C1 segment of cervical spinal cord (tissue), 14 donors: ENCODE measurements at places on chromosomes 7 and 10.

- DNase-seq: no peak
These were observed 75.3 kb upstream of the GRB10 start for GRCh38 chr7:50857804-50858489.

GRCh38 chr10:77036993-77037734 is 600.4 kb downstream of the KCNMA1 start:
- no peak for DNase-seq

DNA sequence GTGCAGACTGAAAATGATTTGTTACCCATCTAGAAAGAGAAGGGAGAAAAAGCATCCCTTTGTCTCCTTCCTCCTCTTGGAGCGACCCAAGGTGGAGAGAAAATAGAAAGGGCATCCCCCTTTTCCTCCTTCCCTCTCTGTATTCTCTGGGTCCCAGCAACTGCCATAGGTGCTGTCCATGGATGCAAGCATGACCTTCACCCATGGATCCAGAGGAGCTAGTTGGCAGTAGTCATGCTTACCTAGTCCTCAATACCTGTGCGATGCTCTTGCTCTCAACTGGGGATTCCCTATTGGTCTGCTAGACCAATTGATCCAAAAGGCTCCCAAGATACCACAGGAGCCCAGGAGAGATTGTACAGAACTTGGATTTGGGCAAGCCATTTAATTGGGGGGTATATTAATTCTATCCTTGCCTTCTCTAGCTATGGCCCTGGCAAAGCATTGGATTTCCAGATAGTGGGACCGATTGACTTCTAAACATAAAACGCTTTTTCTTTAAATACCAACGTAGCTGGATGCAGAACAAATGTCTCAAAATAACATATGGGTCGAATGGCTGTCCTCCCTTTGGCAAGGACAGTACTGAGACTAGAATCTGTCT is 547.8 kb upstream of the IGFBP3 start:
- no peak for DNase-seq

GRCh38 chr7:151244196-151244840 is 4.2 kb downstream of the SMARCD3 start:
- DNase-seq: no peak

DNA sequence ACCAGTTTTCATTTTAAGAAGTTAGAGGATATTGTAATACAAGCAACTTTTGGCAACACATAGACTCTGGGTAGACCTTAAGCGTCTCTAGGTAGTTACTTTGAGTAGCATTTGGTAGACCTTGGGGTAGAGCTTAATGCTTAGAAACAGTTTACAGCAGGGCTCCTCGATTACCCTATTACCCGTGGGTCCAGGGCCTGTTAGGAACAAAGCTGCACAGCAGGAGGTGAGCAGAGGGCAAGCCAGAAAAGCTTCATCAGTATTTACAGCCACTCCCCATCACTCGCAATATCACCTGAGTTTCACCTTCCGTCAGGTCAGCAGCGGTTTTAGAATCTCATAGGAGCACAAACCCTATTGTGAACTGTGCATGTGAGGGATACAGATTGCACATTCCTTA is 173.5 kb downstream of the TSPAN12 start:
- DNase-seq: no peak

GRCh38 chr10:44467900-44468299 is 83.0 kb upstream of the CXCL12 start:
- no peak for DNase-seq
